ENCODE measurements at places on chromosomes 1 and 21.

DNA sequence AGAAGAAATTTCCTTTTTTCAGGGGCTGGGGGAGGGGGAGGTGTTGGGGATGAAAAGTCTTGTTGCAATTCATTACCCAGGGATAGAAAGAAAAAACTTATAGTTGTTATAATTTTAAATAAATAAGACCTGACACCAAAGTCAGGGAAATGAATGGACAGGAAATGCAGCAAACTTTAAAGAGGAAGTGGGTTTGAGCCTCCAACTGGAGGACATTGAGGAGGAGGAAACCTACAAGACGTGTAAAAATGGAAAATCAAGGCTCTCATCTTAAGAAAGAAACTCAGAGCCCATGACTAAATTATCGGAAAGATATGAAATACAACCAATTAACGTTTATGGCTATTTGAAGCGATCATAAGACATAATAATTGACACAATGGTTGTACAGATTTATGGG is 54.4 kb downstream of the NIBAN1 start:
- DNase-seq = no peak

DNA sequence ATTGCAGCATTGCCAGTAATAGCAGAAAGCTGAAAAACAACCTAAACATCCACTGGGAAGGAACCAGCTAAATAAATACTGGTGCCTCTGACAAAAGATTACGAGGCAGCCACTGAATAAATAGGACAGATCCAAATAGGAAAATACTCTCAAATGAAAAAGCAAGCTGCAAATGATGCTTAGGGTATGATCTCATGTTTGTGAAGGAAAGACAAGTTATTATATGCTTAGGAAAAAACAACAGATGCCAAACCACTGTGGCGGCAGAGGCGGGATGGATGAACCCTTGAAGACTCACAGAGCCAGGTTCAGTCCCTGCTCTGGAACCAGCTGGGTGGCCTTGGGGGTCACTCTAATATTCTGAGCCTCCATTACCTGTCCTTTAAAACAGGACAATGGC is 41.6 kb downstream of the MATN1 start:
- no peak for DNase-seq

DNA sequence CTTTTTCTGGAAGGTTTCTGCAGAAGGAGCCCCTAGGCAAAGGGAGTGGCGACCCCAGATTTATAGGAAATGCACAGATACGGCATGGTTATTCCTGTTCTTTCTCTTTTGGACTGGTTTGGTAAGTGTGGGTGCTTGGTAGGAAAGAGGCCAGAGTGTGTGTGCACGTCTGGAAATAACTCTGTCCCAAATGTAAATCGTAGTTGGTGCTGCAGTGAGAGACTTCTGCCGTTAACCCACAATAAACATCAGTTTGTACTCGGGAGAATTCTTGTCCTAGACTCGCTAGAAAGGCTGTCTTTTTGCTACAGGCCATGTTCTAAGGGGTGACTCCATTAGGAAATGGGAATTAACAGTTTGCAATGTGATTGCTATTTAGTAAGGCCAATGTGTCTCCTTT is 779 bp downstream of the SLC44A3 start:
- DNase-seq = no peak

DNA sequence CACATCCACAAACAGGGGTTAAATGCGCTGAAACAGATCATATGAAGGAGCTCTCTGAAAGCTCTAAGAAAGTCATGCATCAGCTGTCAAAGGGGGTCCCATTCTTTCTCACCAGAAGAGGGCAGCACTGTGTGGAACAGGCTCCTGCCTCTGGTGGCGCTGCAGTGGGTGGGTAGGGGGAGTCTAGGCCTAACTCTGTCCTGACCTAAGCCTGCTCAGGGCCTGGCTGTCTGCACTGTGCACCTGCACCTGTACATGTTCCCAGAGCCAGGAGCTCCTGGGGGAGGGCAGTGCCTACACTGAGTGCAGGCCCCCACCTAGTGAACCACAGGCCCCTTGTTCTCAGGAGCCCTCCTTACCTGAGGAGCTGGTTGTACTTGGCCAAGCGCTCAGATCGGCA is 16.0 kb downstream of the ENO1 start:
- DNase-seq = no peak

- DNase-seq = no peak
These were observed 7.5 kb downstream of the NRIP1 start for GRCh38 chr21:15057285-15057684.

- peak; percentile 69 for DNase-seq
These were observed 11.5 kb upstream of the TMEM51 start for GRCh38 chr1:15141935-15142539.

GRCh38 chr1:234571702-234572101 is 38.3 kb downstream of the IRF2BP2 start:
- DNase-seq = no peak

GRCh38 chr1:172547071-172547470 is 14.1 kb downstream of the SUCO start:
- no peak for DNase-seq

DNA sequence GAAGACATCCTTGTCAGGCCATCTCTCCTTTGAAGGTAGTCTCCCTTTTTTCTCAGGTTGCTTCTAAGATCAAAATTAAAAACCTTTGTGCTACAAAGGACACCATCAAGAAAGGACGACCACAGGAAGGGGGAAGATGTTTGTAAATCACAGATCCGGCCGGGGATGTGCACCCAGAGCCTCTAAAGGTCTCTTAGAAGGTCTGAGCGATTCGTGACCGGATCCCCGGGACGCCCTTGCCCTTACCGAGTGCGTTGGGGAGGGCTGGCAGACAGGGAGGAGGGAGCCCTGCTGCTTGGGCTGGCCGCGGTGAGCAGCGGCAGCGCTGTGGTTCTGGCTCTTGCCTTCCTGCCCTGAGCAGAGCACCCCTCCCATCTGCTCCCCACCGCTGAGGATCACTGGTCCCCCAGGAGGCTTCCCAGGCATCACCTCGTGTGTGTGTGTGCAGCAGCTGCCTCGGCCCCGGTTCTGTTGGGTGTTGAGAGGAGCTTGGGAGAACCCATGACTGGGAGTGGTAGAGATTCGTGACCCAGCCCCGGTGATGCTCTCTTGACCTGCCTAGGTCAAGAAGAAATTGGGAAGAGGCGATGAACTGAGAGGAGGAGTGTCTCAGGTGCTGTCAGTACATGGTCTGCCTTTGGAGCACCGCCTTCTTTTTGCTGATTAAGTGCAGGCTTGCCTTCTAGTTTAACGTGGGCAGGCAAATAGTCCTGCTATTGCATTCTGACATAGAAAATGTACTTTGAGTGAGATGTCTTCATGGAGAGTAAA is 34.5 kb downstream of the AGPAT3 start:
- no peak for DNase-seq

DNA sequence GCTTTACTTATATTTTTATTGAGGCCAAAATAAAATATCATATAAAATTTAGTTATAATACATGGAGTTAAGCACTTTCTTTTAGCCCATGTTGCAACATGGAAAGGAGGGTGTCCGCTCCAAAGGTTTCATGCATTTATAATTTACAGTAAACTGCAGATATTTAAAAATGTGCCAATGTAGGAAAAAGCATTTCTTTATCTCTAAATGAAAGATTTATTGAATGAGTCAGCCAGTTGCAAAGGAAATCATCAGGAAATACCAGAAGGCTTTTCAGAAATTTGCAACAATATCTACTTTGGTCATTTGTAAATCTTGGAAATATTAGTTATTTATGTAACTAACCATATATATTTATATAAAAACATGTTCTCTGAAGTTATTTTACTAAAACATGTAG is 12.1 kb downstream of the ATP6V1G3 start:
- DNase-seq = peak; percentile 69

- no peak for DNase-seq
These were observed 185.4 kb upstream of the AJAP1 start for GRCh38 chr1:4468804-4469514.

GRCh38 chr1:235766794-235767285 is 99.9 kb downstream of the LYST start:
- DNase-seq = no peak

- peak; percentile 63 for DNase-seq
These were observed 179.2 kb upstream of the LMO4 start for GRCh38 chr1:87149241-87150041.

GRCh38 chr1:227613526-227613925 is 50.2 kb downstream of the ZNF678 start:
- no peak for DNase-seq

DNA sequence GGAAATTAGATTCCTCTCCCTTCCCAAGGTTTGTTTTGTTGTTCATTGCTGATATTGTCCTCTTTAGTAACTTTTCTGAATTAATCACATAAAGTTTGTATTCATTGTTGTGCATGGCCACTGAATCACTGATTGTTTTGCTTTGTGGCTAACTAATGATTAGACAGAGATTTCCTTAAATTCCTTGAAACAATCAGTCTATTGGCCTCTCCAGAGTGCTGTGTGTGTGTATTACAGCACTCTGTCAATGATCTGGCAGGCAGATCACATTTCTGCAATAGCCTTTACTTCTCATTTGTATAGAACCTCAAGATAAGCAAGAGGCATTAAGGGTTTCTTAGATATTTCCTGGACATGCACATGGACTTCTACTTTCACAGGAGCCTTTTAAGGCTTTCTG is 78.6 kb downstream of the DUSP10 start:
- no peak for DNase-seq

GRCh38 chr1:165543532-165544438 is at the start of gene LRRC52:
LRRC52 (plus strand) TSS chr1:165544000; CDS start chr1:165544297, 297 bp downstream.
- DNase-seq = no peak

DNA sequence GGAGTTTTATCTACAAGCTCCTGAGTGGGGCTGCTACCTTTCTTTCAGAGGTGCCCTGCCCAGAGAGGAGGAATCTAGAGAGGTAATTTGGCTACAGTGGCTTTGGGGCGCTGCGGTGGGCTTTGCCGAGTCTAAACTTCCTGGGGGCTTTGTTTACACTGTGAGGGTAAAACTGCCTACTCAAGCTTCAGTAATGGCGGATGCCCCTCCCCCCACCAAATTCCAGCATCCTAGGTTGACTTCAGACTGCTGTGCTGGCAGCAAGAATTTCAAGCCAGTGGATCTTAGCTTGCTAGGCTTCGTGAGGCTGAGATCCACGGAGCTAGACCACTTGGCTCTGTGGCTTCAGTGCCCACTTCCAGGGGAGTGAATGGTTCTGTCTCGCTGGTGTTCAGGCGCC is 43.9 kb downstream of the SWT1 start:
- DNase-seq = no peak

DNA sequence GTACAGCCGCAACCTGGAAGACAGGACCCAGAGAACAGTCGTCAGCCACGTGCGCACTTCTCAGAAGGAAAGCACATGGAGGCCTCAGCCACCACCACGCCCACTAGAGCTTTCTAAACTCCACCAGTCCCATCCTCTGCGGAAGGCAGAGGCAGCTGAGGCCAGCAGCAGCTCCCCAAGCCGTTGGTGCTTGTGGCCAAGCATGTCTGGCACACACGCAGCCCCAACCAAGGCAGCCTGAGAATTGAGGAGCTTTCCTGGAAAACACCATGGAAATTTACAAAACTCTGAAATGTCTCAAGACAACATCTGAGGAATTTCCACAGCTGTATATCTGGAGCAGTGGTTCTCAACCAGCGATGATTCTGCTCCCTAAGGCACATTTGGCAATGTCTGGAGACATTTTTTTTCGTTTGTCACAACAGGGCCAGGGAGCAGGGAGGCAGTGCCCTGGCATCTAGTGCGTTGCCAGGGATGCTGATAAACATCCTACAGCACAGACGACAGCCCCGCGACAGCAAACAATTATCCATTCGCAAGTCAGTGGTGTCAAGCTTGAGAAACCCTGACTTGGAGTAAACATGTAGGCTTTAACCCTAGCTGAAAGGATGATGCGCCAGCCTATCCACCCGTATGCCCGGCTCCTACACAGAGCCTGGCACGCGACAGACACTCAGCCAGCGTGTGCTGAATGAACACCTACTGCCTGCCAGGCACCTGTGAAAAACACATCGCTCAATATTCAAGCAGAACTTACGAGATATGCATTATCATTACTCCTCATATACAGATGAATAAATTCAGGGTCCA is 24.7 kb downstream of the NPHP4 start:
- DNase-seq = no peak

DNA sequence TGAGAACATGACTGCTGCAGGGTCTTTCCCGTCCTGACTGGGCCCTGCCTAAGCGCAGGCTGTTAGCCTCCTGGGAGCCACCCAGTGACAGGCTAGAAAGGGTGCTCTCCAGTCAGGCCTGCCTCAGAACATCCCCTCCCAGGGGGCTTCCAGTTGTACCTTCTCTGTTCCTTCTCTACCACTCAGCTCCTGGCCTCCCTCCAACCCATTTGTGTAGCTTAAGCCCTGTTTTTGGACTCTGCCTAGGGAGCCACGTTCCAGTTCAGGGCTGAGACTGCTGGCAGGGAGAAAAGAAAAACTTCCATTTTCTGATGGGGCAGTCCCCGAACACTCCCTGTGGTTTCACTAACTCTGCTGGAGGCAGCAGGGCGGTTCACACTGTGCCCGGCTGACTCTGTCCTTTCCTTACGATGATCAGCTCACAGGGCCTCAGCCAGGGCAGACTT is 15.3 kb upstream of the POU3F1 start:
- DNase-seq = no peak

GRCh38 chr1:212620293-212620692 is 11.7 kb downstream of the ATF3 start:
- DNase-seq = no peak
